ENCODE measurements at places on chromosomes 7 and 10. TPM values are rescaled to one million over a fixed set of nuclear protein-coding genes. Genes with fewer than 3 reads are reported as not detected.

Gene CELF2
- total RNA-seq, result 95.5 TPM

Gene FAM25A
- total RNA-seq, result not detected

- H3K4me1 ChIP-seq, result peaks cover 38% of the 10 kb centered on the region
- peaks cover 12% of the 10 kb centered on the region for H3K36me3 ChIP-seq
- no peak overlapping the region for H3K4me3 ChIP-seq
- H3K27ac ChIP-seq, result no peak overlapping the region
- H3K27me3 ChIP-seq, result no peaks in the 10 kb centered on the region
- DNase-seq, result no peak
Observed at GRCh38 chr10:119219871-119220270, 12.5 kb downstream of the GRK5 start.

DNA sequence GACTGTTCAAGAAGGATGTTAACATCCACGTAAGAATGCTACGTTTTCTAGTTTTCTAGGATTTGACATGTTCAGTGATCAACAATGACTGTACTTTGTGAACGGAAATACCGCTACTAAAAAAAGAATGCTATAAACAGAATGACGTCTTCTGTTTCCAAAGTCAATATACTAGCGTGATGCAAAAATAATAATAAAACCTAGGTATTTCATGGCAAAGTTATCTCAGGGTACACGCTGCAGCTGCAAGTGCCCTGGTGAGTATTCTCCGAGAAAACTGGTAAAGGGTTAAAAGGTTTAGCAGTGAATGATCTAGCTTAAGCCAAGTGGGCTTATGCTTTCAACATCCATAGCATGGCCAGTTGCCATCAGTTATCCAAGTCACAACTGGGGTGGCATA is 653.3 kb upstream of the PFKP start:
- no peaks in the 10 kb centered on the region for H3K36me3 ChIP-seq
- no peak overlapping the region for H3K27ac ChIP-seq
- H3K4me1 ChIP-seq, result no peaks in the 10 kb centered on the region
- H3K27me3 ChIP-seq, result no peaks in the 10 kb centered on the region

GRCh38 chr10:1544929-1545328 is 192.4 kb downstream of the ADARB2 start:
- H3K27me3 ChIP-seq, result no peaks in the 10 kb centered on the region
- H3K27ac ChIP-seq, result no peak overlapping the region
- H3K4me3 ChIP-seq, result no peak overlapping the region
- H3K36me3 ChIP-seq, result no peaks in the 10 kb centered on the region

DNA sequence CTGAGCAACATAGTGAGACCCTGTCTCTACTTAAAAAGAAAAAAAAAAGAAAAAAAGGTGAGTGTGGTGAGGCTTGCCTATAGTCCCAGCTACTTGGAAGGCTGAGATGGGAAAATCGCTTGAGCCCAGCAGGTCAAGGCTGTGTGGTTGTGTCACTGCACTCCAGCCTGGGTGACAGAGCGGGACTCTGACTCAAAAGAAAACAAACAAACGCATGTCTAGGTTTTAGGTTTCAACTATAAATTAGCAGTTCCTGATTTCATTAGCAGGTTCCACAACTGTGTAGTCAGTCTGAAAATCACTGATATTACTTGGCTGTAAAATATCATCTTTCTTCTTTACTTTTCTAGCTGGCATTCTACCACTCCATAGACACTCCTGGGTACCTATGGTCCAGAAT is 155.7 kb upstream of the HGF start:
- H3K36me3 ChIP-seq, result no peaks in the 10 kb centered on the region
- H3K4me3 ChIP-seq, result no peak overlapping the region
- H3K27ac ChIP-seq, result no peak overlapping the region

DNA sequence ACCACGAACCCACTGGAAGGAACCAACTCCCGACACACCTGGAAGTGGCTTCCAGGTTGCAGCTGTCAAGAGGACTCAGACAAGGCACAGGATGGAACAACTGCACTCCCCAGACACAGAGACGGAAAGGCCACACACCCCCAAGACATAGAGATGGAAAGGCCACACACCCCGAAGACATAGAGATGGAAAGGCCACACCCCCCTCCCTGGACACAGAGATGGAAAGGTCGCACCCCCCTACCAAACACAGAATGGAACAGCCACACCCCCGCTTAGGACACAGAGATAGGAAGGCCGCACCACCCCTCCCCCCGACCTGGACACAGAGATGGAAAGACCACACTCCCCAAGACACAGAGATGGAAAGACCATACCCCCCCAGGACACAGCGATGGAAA is 7.6 kb downstream of the ZNF511 start:
- peaks cover 9% of the 10 kb centered on the region for H3K36me3 ChIP-seq
- H3K4me3 ChIP-seq, result no peak overlapping the region
- DNase-seq, result no peak
- H3K4me1 ChIP-seq, result peaks cover 11% of the 10 kb centered on the region

DNA sequence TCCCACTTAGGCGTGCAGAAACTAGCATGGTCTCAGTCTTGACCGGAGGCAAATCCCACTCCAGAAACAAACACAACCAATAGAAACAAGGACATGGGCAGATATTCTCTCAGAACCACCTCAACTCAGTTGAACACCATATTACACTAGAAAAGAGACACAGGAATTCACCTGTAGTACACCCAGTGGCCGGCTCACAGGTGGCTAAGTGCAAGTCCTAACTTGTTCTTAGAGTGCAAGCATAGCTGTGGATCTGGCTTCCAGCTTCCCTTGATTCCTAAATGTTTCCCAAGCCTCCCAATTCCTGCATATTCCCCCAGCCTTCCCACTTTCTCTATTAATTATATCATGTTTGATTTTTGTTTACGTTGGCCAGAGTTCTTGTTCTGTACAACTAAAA is 164.4 kb downstream of the TPK1 start:
- H3K27me3 ChIP-seq, result no peaks in the 10 kb centered on the region
- H3K4me3 ChIP-seq, result no peak overlapping the region
- no peak for DNase-seq
- H3K4me1 ChIP-seq, result no peaks in the 10 kb centered on the region

DNA sequence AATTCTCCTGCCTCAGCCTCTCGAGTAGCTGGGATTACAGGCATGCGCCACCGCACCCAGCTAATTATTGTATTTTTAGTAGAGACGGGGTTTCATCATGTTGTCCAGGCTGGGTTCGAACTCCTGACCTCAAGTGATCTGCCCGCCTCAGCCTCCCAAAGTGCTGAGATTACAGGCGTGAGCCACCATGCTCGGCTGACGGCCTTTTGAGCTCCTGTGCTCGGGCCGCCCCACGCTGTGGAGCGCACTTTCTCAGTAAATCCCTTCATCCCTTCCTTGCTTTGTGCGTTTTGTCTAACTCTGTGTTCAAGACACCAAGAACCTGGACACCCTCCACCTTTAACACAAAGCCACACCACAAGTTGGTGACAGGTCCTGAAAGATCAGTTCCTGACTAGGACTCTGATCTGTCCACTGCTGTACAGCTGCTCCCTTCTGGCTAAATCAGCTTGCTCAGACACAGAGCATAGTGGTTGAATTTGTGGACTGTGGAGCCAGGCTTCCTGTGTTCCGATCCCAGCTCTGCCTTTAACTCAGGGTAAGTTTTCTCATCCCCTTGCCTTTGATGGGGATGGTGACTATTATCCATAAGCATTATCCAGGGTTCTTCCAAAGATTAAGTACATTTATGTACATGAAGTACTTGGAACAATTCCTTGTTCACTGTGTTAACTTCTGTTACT is 20.1 kb downstream of the CHST3 start:
- no peak for DNase-seq
- peaks cover 8% of the 10 kb centered on the region for H3K4me1 ChIP-seq
- H3K4me3 ChIP-seq, result no peak overlapping the region
- no peaks in the 10 kb centered on the region for H3K27me3 ChIP-seq

- no peak for DNase-seq
- peaks cover 6% of the 10 kb centered on the region for H3K27me3 ChIP-seq
- H3K36me3 ChIP-seq, result no peaks in the 10 kb centered on the region
- H3K4me1 ChIP-seq, result peaks cover 5% of the 10 kb centered on the region
Observed at GRCh38 chr10:49577182-49577925, 32.8 kb upstream of the SLC18A3 start.

Data from activated CD4-positive, alpha-beta T cell treated with anti-CD3 and anti-CD28 coated beads, Interleukin-2, amount 10 ng/mL, durations not matched to agents 24 days and 14 days (primary cell).